Activated CD8-positive, alpha-beta memory T cell treated with anti-CD3 and anti-CD28 coated beads, Interleukin-2, amount 10 ng/mL, durations not matched to agents 7 days and 5 days (primary cell): ENCODE measurements at places on chromosomes 2 and 18. TPM values are rescaled to one million over a fixed set of nuclear protein-coding genes. Genes with fewer than 3 reads are reported as not detected.

DNA sequence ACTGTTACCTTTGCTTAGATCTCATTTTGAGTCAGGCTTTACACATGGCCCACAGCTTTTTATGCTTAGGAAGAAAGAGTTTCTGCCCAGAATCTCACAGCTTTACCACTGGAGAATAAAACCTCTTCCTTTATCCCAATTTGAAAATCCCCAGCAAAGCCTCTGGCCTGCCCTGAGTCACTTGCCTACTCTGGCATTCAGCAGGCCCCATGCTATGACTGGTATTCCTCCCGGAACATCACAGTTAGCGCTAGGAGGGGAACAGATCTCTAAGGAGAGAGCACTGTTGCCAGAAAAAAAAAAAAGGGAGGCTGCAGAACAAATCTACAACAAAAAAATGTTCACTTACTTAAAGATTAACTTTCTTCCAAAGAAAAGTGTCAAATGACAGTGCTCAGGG is 152.9 kb upstream of the DNMT3A start:
- H3K36me3 ChIP-seq = peaks cover 7% of the 10 kb centered on the region
- H3K4me3 ChIP-seq = no peak overlapping the region
- no peaks in the 10 kb centered on the region for H3K27me3 ChIP-seq
- DNase-seq = no peak
- peaks cover 23% of the 10 kb centered on the region for H3K4me1 ChIP-seq
- no peak overlapping the region for H3K27ac ChIP-seq

- H3K27me3 ChIP-seq = no peaks in the 10 kb centered on the region
- no peak overlapping the region for H3K4me3 ChIP-seq
- peaks cover 35% of the 10 kb centered on the region for H3K4me1 ChIP-seq
- no peak for DNase-seq
- H3K27ac ChIP-seq = peak overlapping the region; percentile 18
Measured at GRCh38 chr2:20594048-20594750, 56.7 kb downstream of the HS1BP3 start.

DNA sequence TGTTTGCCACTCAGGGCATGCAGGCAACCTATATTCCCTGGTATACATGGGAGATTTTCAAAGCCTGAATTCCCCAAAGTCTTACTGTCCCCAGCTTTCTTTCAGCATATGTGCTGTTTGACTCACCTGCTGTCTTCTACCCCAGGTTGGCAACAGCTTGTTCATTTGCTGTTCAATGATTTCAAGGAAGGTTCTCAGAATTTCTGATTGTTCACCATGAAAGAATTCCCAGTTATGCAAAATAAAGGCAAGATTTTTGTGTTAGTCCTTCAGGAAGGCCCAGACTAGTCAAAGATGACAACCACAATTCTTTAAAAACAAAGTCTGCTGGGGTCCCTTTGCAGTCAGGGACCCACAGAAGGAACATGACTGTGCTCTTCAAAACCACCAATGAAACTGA is 1057.8 kb upstream of the CDH2 start:
- no peaks in the 10 kb centered on the region for H3K27me3 ChIP-seq
- H3K27ac ChIP-seq = no peak overlapping the region
- H3K36me3 ChIP-seq = no peaks in the 10 kb centered on the region

DNA sequence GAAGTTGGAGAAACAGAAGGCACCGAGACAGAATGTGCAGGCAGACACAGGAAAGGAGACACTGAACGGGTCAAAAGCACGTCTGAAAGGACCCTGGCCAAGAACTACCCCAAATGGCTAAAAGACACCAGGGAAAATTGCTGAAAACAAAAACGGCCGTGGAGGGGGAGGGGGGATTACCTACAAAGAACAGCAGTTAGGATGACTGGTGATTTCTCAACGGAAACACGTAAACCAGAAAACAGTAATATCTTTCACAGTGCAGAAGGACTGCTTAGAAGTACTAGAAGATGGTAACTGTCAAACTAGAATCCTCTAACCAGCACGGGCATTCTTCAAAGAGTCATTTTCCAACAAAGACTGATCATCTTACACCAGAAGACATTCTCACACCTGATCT is 142.6 kb downstream of the HDAC4 start:
- peaks cover 2% of the 10 kb centered on the region for H3K27me3 ChIP-seq
- DNase-seq = peak; percentile 45
- peaks cover 29% of the 10 kb centered on the region for H3K36me3 ChIP-seq
- peak overlapping the region; percentile 64 for H3K4me3 ChIP-seq
- peaks cover 58% of the 10 kb centered on the region for H3K4me1 ChIP-seq
- H3K27ac ChIP-seq = peak overlapping the region; percentile 87

DNA sequence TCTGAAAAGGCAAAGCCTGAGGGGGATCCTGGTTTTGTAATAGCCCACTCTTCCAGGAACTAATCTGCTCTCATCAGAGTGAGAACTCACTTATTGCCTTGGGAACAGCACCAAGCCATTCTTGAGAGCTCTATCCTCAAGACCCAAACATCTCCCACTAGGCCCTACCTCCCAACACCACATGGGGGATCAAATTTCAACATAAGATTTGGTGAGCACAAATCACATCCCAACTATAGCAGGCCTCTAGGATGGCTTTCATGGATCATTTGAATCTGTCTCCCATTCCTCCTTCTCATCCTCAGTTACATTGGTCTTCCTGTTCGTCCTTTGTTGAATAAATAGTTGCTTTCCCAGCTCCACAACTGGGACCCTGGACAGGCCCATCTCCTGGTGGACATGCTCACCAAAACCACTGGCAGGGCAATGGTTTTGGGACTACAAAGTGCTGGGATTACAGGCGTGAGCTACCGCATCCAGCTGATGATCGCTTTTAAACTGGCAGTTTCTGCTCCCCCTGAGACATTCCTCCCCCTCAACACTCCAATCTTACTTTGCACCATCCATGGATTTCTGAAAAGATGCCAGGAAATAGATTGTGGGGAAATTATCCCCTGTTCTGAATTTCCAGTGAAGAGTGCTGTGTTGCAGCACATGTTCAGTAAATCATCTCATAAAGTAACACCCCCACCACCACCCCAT is 42.6 kb downstream of the MCFD2 start:
- H3K27me3 ChIP-seq = peaks cover 7% of the 10 kb centered on the region
- H3K27ac ChIP-seq = no peak overlapping the region
- H3K36me3 ChIP-seq = no peaks in the 10 kb centered on the region
- DNase-seq = no peak
- H3K4me3 ChIP-seq = no peak overlapping the region

- H3K27ac ChIP-seq = no peak overlapping the region
- peaks cover 52% of the 10 kb centered on the region for H3K27me3 ChIP-seq
- no peak for DNase-seq
Measured at GRCh38 chr2:11552260-11552638, 18.4 kb downstream of the GREB1 start.

The LYG1 gene
- total RNA-seq = 1.8 TPM

The SCTR gene
- not detected for total RNA-seq
